Stimulated activated CD4-positive, alpha-beta T cell treated with anti-CD3 and anti-CD28 coated beads, Interleukin-15, amount 100 ng/mL, for 1 hour (primary cell): ENCODE measurements at places on chromosomes 5 and 9.

DNA sequence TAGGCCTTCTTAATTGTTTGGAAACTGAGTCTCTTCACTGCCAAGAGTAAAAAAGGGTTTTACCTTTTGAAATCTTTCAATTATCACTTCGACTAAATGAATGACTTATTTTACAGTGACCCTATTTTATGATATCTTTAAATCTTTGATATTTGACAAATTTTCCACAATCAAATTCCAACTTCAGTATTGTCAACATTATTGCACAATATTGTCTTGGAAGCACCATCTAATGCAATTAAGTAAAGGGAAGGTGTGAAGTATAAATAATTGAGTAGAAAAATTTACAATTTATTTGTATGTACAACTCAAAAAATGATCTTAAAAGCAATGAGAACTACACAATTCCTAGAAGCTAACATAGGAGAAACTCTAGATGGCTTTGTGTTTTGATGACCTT is 49.2 kb downstream of the GABRA6 start:
- DNase-seq: no peak

DNA sequence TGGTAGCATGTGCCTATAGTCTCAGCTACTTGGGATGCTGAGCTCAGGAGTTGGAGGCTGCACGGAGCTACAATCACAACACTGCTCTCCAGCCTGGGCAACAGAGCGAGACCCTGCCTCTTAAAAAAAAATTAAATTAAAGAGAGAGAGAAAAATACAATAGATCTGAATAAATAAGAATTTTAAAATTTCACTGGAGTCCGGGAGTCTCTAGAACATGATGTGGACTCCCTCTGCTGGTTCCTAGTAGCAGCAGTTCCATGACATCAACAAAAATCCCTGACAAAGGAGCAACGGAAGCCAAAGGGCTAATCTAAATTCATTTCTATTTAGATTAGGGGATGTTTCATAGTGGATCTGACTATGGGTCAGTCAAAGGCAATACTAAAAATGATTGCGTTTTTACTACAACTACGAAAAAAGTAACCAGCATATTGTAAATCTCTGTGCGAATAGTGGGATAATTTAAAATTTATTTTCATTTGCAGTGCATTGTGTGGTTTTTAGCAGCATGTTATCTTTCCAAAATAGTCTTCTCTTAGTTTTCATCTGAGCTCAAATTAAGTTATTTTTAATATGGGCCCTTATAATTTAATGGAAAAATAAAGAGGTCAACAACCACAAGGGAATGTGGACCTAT is 6.7 kb downstream of the INIP start:
- DNase-seq: no peak

DNA sequence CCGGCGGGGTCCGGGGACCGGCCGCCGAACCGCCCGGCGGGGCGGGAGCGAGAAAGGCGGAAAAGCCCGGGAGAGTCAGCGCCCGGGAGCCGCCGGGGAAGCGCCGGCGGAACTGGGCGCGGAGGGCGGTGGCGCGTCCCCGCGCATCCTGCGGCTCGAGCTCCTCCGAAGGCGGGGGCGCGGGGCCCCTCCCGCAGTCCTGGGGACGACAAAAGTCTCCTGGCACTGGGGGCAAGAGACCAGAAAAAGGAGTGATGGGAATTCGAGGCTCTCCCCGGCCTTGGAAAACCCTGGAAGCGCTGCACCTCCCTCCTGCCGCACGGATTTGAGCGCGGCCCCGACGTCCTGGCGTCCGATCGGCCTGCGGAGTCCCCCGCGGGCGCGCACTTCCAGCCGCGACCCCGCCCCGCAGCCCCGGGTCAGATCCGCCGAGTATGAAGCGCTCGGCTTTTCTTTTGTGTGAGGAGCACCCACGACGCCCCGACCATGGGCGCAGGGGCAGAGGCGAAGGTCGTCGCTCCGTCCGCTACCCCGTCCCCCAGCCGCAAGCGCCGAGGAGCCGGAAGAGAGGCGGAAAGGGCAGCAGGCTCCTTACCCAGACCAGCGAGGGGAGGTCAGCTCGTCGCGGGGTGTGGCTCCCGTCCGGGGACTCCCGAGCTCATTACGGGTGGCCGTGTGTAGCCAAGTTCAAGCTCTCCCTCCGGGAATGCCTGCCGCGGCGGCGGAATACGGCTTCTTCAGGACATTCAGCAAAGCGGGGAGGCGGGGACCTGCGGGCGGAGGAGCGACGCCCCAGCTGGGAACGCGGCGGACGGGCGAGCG is at the start of gene EPB41L4A:
Gene EPB41L4A, minus strand, starts transcription at position 114 of the 822 bp plus-strand sequence. CDS start 238 bp downstream, outside the sequence.
- DNase-seq: no peak

GRCh38 chr5:41575110-41575779 is 64.8 kb upstream of the PLCXD3 start:
- DNase-seq: no peak

DNA sequence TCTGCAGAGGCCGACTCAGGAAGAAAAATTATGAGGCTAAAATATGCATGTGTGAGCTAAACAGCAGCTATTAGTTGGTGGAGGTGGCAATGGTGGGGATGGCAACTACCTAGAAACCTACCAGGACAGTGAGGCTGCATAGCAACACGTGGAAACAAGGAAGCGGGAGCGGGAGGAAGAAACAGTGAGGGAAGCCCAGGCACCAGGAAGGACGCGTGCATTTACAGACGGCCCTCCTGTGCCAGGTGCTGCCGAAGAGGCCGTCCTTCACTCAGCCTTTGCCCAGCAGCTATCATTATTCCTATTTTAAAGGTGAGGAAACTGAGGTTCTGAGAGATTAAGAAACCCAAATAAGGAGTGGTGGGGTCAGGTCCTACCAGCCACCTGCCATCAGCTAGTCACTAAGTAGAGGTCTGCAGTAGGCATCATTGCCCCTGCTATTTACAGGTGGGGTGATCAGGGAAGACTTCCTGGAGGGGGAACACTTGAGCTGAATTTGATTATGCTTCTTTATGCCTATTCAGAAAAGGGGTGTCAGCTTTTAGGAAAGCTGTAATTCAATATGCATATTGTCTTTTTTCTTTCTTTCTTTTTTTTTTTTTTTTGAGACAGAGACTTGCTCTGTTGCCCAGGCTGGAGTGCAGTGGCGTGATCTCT is 125.3 kb downstream of the CRB2 start:
- no peak for DNase-seq

DNA sequence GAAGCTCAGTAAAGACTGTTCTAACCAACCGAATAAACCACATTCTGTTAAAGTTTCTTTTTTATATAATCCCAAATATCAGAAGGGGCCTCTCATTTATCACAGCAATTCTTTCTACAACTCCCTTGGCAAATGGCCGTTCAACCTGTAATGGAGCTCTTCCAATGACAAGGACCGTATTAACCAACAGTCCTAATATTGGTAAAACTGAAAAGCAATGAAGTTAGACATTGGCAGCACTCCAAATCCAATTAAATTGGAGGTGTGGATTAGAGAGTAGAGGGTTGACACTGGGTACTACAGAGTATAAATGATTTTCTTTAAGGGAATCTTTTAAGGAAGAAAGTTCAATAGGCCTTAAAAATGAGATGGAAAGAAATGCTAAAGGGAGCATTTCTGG is 842 bp downstream of the TMED7 start:
- DNase-seq: no peak

- DNase-seq: no peak
These were observed 200.2 kb upstream of the SGCD start for GRCh38 chr5:156126716-156127115.

DNA sequence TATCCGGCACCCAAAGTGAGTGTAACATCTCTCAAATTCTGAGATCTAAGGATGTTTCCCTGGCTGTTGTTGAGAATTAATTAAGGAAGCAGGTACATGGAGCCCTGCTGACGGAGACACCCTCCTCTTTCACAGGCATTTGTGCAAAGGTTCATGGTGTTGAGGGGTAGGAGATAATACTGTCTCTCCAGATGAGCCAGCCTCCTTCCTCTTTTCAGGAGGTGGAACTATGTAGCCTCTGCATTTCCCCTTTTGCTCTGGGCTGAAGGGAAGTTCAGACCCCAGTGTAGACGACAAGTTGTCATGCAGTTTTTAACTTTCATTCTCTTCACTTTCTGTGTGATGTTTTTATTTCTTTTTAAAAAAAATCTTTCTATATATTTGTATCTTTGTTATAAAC is 107.5 kb downstream of the GALNT10 start:
- no peak for DNase-seq

DNA sequence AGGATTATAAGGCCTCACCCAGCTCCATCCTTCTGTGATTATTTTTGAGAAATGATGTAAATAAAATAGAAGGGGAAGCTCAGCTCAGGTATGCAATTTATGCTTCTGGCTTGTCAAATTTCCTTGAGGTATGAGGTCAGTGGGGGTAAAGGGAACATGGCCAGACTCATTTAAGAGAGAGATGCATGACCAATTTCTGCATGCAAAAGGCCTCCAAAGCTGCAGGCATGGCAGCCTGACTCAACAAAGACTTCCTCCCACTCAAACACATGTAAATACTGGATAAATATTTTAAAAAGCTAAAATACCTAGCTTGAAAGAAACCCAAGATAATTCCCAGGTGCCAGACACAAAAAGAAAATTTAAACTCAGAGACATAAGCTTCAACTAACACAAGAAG is 101.4 kb upstream of the SLC1A3 start:
- no peak for DNase-seq

- no peak for DNase-seq
These were observed 94.4 kb downstream of the TMEM215 start for GRCh38 chr9:32877639-32878217.

DNA sequence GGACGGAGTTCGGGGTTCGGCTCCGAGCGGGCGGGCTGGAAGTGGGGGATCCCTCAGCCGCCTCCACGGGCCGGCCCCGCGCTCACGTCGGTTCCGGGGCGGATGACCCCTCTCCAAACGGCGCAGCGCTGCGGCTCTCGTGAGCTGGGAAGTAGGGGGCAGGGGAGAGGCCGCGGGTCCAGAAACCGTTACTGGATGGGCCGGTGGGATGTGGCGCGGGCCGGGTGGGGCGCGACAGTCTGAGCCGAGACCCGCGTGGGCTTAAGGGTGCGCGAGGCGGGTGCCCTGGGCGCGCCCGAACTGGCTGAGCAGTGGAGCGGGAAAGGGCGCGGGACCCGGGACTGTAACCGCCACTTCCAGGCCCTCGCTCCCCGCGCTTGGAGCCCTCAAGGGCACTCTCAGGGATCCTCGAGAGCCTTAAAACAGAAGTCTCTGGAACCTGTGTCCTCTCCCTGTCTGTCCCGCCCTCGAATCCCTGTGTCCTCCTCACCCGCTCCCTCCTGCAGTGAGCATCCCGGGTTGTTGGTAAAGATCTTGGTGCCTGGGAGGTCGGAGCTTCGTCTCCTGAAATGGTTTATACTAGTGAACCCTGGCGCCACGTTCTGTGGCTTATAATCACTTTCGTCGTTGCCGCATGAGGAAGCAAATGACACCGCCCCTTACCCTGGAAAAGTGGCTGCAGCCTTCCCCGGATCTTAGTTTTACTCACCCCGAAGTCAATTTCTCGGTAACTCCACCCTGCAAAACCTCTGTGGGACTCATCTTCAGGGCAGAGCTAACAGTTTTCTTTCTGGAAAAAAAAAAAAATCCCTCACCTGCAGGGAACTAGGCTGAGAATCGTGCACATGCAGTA is 571 bp upstream of the MARCHF11 start:
- DNase-seq: no peak

DNA sequence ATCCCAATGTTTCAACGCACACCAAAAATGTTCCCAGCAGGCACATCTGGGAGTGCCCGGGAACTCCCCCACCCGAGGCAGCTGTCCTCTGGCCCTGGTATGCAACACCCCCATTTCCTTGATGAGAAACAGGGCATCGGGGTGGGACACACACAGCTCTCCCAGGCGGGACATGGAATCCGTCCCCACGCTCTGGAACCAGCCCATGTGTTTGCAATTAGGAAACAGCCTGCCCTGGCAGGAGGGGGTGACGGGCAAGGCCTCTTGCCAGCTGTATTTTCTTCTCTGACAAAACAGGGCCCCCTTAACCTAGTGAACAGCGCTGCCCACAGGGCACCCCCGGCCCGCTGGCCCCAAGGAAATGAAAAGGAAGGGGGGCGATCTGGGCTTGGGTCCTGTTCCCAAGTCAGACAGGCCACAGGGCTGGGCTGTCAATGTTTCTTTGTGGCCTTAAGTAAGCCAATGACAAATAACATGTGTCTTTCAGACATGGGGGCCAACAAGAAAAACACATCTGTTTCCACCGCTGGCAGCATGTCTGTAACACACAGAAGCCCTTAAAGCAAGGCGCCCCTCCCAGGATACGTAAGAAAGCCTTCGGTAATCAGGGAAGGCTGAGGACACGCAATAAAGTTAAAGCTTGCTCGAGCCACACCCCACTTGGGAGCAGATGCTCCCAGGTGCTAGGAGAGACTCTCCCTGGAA is 125.3 kb downstream of the ROR2 start:
- DNase-seq: no peak

DNA sequence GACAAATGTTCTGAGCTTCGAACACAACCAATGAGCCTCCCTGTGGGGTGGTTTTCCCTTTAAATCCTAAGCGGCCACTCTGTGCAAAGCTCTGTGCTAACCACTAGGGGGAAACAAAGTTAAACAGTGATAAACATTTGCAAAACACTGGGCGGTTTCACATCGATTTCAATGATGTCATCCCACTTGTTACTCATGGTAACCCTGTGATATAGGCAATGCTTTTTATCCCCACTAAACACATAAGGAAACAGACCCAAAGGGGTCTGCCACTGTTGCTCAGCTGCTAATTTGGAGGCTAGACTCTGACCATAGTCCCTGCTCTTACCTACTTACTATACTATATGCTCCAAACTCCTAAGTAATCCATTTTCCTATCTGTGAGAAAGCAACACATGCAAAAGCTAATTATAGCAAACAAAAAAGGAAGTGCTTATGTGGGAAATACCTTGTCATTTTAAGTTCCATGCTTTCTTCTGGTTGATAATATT is 57.3 kb downstream of the PTPN3 start:
- DNase-seq: no peak

DNA sequence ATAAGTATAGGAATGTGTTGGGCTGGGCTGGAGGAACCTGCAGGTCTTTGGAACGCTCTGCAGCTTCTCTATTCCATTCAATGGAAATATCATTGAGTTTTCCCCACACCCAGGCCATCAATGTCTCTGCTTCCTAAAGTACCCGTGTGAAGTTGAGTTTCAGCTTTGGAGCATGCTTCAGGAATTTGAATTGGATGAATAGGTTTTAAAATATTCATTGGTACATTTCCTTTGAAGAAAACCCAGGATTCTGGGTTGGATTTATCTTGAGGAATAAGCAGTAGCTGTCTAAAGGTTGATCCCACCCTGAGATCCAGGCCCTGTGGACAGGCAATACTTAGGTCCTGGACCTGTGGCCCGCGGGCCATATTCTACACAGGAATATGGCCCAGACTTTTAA is 37.3 kb downstream of the INSYN2B start:
- no peak for DNase-seq

GRCh38 chr5:35664584-35664983 is 46.9 kb downstream of the SPEF2 start:
- no peak for DNase-seq
